ENCODE measurements at places on chromosomes 3 and 15.

- no peak for DNase-seq
These were observed 140.8 kb downstream of the DIPK2A start for GRCh38 chr3:144112437-144112836.

DNA sequence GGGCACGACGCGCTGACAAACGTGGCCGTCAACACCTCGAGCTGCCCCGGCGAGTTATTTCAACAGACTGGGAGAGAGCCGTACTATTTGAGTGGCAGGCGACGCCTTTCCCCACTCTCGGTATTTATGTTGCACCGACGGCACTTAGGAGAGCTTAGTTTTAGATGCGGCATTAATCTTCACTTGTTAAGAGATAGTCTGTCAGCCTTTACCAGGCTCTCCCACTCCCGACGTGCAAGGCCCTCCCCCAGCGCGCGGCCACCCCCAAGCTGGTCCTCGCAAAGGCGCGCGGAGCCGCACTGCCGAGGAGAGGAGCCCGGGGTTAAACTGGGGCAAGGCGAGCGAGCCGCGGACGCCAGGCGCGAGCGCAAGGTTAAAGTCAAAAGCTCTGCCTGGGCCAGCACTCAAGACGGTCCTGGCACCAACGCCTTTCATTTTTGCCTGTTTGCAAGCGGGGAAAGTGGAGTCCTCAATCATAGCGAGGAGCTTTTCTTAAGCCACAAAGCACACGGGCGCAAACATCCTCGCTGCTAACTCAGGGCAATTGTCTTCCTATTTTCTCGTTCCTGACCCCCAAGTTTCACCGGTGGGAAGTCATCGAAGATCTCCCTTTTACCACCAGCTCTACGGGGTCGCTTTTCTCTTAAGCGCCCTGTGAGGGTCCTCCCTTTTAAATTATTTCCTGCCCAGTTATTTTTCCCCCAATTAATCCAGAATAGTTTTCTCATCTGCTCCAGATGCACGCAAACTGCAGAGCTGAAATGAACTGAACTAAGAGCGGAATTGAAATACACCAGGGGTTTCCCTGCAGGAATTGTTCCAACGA is 86.6 kb downstream of the NR2F2 start:
- no peak for DNase-seq

DNA sequence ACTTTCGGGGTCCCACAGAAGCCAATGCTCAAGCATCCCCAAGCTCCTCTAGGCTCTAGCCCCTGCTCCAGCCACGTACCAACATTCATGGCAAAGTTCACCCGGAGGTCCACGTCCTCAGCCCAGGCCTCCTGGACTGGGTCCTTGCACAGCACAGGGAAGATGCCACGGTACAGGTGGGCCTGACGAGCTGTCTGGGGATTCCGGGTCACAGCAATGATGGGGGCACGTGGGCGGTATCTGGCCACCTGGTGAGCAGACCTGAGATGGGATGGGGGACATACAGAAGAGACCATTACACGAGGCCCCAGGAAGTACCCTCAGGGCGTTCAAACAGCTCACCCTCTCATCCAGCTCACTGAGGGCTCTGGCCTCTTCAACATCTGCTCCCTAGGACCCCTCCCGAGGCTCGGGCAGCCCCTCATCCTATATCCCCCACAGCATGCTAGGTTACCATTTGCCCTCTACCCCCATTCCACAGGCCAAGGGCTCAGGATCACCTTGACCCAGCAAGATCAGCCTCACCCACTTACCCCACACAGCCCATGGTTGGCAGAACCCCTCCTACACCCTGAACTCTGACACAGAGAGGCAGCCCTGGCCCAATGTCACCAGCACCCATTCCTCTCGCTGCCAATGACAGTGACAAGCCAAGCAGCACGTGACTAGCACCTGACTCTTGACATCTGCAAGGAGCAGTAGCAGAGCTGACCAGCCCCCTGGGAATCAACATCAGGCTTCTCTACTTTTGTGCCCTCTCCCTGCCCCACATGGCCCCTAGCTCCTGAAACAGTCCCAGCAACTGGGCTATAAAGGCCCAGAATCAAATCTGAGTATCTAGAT is 3.0 kb upstream of the GRAMD2A start:
- no peak for DNase-seq

DNA sequence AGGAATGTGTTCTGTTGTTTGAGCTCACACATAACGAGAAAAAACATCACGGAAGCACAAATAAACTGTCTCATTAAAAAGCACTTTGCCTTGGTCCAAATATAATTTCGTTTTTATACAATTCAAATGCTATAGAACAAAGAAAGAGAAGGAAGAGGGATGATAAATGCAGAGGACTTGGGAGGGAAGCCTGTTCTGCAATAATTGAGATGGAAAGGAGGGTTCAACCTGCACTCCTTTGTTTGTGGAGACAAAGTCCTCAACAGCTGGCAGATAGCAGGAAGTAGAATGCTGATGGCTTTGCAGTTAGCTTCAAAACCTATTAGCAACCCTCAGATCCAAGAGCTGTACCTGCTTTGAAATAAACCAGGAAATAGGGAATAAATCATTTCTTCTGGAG is 1010.8 kb downstream of the FHIT start:
- no peak for DNase-seq

GRCh38 chr3:41960826-41961750 is 815 bp downstream of the ULK4 start:
- peak; percentile 40 for DNase-seq

GRCh38 chr3:196949750-196950149 is 7.4 kb upstream of the NCBP2 start:
- DNase-seq = no peak

- no peak for DNase-seq
These were observed 34.2 kb upstream of the TF start for GRCh38 chr3:133712017-133712416.

GRCh38 chr3:165920984-165921383 is 83.8 kb upstream of the BCHE start:
- DNase-seq = no peak

- DNase-seq = no peak
These were observed 18.9 kb upstream of the GREM1 start for GRCh38 chr15:32698773-32699390.

DNA sequence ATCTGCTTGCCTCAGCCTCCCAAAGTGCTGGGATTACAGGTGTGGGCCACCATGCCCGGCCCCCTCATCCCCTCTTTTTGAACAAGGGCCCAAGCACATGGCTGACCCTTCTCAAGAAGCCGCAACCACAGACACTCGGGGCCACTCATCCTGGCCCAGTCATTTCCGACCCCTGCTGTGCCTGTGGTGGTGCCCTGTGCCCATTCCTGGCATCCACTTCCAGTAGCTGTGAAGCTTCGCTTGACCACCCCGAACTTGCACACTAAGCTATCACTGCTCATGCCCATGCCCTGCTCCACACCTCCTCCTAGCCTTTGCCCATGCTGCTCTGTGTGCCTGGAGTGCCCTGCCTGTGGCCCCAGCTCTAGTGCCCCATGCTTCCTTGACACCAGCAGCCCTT is 8.3 kb downstream of the TMEM44 start:
- no peak for DNase-seq

DNA sequence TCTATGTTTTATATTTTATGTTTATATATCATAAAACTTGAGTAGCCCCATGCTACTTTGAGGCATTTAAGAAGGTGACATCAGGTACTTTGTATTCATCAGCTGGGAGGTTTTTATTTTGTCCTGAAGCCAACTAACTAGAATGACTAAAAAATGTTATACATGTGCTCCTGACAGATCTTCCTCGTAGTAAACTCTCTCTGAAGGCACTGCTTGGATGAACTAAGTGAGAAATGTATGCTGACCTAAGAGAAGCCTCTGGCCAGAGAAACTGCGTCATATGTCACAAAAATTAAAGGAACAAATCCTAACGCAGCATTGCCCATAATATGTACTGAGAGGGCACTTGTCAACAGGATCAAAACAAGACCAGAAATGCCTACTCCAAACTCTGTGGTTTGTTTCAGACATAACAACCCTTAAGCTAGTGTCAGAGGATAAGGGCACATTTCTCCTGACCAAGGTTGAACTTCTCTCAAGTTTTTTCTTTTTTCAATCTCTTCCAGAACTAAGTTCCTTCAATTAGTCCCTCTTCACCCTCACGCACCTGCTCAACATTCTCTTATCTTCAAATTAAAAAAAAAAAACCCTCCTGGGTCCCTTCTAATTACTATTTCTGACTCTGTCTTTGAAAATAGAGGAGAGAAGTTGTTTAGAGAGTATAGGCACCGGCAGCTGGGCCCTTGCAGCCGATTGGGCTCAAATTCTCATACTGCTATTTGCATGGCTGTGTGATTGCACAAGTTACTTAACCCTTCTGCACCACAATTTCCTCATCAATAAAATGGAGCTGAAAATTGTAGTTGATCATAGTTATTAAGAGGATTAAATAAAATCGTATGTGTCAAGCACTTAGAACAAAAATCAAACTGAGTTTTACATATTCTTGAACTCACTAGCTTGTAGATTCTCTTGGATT is 159.0 kb downstream of the FRMD5 start:
- DNase-seq = no peak

GRCh38 chr15:99155961-99156443 is 51.1 kb downstream of the SYNM start:
- DNase-seq = no peak

DNA sequence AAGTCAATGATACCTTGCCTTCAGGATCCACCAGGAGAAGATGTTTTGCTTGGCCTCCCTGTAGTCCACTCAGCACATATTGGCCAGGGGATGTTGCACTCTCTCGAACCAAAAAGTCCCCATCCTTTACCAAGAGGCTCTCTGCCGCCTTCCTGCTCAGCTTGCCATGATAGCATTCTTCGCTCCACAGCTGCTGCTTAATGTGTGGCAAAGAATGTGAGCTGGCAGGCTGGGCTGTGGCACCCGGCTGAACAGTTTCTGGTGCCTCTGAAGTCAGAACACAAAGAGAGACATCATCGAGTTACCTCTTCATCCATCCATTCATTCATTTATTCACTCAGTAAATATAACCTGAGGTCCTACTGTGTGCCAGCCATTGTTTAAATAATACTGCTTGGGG is 23.9 kb upstream of the CEP152 start:
- DNase-seq = no peak

DNA sequence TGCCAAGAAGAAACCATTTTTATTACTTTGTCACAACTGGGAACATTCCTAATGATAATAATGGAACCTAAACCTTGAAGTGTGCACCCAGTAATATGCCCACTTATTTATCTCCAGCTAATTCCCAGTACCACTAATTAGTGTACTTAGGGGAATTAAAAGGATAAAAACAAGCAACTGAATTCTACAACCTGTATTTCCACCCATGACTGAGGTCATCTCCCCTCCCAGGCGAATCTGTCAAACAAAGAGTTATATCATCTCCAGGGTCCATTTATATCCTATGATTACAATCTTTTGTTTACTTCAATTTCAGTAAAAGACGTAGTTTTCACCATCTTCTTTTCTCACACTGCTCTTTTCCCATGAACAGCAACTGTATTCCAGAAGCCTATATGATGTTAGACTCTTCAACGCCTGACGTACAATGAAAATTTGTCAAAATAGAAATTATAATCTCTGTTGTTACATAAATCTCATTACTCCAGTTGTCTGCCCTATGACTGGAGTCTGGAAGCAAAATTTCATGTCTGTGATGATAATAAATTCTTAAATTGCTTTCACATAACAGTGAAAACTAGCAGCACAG is 177.6 kb downstream of the GOLIM4 start:
- DNase-seq = no peak

DNA sequence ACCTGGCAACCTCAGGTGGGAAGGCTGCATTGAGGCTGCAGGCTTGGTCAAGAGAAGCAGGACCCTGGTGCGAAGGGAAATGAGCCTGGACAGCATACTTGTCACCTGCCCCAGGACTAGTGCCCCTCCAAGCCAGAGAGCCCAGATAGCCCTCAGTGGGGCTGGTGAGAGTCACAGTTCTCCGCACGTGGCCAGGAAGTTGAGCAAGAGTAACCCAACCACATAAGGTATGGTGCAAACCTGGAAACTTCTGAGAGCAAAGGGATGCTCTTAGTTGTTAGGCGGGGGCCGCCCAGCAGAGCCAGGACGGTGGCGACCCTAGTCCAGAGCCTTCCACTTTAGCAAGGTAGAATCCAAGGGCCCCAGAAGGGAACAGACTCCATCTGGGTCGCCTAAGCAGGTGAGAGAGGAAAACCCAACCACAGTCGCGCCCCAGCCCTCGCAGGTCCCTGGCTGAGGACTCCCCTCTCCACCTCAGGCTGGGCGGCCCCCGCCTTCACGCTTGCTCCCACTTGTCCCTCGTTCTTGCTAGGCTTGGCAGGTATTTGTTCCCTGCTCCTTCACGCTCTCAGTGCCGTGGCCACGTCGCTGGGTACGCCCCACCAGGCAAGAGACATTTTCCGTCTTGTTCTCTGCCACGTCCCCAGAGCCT is 1.1 kb upstream of the VPS18 start:
- no peak for DNase-seq

DNA sequence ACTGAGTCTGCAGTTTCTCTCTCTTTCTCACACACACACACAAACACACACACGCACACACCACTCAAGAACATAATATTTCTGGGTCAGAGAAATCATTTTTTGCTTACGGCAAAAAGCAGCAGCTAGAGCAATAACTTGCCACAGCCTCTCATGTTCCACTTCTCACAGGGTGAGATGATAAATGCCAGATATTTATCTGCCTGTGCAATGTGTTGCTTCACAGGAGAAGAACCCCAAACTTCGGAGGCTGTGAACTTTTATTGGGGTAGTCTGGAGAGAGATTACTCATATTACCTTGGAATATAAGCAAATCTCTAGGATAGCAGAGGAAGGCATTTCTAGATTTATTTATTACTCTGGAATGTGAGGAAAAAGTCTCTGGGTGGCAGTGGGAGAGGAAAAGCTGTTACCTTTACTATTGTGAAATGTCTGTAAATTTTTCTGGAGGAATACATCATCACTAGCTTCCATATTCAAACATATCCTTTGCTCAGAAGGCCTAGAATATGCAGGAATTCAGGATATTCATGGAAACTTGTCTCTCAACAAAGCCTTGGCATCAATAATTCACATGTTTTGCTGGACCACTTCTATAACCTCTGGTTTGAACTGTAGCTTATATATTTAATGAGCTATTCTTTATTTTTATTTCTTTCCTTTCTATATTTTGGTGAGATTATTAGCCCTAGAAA is 369.2 kb downstream of the NSUN3 start:
- DNase-seq = no peak

- no peak for DNase-seq
These were observed 95.9 kb downstream of the FEZF2 start for GRCh38 chr3:62277450-62277849.

GRCh38 chr3:73273341-73273740 is 211.9 kb downstream of the EBLN2 start:
- DNase-seq = no peak

DNA sequence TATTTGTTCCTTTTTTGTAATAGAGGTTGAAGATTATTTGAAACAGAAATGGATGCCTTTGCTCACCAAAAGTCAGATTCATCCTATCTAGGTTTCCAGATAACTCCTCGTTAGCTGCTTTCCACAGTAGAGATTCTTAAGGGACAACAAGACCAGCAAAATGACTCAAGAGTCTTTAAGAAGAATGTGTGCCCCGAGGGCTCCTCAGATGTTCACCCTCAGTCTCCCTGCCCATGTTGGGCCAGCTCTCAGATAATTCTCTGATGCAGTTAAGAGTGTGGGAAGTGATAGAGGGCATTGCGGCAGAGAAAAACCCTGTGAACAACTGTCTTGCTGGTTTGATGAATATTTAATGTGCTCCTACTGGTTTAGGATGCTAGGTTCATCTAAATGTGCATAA is 251.1 kb downstream of the PTPRG start:
- no peak for DNase-seq
